ENCODE measurements at places on chromosomes 12 and 14. TPM values are rescaled to one million over a fixed set of nuclear protein-coding genes. Genes with fewer than 3 reads are reported as not detected.

CDCA4 gene
- 21.9 TPM for total RNA-seq

- DNase-seq, result no peak
Measured at GRCh38 chr12:46459861-46460545, 87.4 kb upstream of the SLC38A2 start.

- DNase-seq, result no peak
Measured at GRCh38 chr12:3832738-3833137, 40.5 kb downstream of the PARP11 start.

DNA sequence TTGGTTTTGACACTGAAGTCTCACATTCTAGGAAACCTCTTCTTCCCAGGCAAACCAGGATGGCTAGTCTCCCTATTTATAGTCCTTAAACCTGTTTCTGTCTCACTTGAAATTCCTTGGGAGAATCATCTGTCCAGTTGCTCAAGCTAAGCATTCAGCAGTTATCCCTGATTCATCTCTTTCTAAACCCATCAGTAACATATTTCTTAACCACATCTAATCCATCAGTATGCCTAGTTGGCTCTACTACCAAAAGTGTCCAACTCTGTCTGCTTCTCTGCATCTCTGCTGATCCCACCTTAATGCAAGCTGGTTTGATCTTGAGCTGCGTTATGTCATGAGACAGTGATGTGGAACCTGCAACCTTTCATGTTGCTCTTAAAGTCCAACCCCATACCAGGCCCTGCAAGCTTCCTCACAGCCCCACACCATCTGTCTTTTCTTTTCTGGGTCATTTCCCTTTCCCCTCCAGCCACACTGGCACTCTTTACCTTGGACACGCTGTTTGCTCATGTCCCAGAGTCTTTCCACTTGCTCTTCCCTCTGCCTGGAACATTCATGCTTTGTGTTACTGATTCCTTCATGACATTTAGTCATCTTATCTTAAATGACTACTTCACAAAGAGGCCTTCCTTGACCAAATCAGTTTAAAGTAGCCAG, 380.8 kb upstream of the RGS6 start:
- DNase-seq, result no peak

SYNE3 gene
- total RNA-seq, result 5.8 TPM

MMP19 gene
- 0.99 TPM for total RNA-seq

DNA sequence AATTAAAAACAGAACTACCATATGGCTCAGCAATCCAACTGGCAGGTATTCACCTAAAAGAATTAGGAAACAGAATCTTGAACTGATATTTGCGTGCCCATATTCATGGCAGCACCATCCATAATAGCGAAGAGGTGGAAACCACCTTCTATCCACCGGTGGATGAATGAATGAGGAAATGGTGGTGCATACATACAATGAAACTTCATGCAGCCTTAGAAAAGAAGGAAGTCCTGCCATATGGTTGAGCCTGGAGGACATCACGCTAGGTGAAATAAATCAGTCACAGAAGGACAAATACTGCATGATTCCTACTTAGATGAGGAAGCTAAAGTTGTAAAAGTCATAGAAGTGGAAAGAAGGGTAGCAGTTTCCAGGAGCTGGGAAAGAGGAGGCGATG, 6.6 kb downstream of the TCL1A start:
- no peak for DNase-seq

PRKD1 gene
- total RNA-seq, result 7.2 TPM

DNA sequence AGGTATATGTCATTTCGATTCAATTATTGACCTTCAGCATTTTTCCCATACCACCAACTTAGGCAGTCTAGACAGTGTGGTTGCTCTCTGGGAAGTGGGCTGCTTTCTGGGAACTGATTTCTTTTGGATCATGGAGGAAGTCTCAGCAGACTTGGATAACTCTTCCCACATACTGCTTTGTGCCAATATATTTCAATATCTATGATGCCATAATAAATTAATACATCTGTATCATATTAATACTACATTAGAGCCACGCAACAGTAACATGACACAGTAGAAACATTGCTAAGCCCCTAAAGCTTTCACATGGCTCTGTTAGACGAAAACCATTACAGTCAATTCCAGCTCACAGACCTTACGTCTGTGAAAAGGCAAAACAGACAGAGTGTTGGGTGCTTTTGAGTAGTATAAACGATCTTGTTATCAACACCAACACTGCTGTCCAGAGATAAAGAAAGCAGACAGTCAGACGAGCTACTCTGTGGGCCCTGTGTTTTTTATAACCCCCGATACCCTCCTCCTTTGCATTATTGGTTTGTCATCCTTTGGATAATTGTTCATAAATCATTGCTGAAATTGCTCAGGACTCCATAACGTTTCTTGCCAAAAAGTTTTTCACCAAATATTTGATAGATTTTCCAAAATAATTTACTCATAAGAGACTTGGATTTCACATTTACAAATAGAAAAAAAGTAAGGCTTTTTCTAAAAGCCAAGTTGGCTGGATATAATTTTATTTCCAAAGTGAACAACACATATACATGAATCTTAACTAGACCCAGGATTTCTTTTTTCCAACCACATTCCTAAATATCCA, 439.7 kb downstream of the ADAMTS20 start:
- no peak for DNase-seq

RASSF3 gene
- total RNA-seq, result 64.8 TPM

DNA sequence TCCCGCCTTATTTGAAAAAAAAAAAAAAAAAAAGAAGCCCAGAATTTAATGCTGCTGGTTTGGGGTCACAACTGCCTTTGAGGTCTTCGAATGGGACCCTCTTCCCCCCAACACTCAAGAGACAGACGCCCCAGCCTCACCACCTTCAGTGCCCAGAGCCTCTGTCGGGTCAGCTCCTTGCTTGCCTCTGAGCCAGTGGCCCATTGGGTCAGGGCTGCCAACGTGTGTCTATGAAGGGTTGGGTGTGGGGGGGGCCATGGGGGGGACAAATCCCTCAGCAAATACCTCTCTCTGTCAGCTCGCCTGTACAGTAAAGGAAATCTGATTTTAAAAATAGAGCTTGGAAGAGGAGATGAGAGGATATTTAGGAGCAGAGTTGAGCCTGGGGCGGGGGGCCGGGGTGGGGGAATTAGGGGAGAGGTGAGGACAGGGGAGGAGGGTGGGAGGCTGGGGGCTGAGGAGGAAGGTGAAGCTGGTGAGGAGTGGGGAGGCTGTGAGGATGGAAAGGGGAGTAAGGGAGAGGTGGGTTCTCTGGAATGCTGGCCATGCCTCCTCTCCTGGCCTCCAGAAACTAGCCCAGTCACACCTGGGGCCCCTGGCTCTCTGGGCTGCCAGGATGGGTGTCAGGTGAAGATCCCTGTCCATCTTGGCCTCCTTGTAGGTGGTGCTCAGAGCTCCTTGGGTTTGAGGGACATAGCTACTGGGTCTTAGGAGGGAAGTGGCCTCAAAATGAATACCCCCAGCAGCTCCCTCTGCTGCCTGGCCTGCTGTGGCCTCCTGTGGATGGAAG, 13.3 kb downstream of the RTL1 start:
- no peak for DNase-seq

- DNase-seq, result no peak
Measured at GRCh38 chr12:92362785-92363184, 217.1 kb upstream of the BTG1 start.

Data from glomerular endothelial cell (primary cell).